ENCODE measurements at places on chromosomes 5 and 9.

- DNase-seq = no peak
Measured at GRCh38 chr5:112573441-112573840, 154.4 kb upstream of the EPB41L4A start.

GRCh38 chr9:69697475-69697874 is 25.3 kb upstream of the APBA1 start:
- DNase-seq = no peak

DNA sequence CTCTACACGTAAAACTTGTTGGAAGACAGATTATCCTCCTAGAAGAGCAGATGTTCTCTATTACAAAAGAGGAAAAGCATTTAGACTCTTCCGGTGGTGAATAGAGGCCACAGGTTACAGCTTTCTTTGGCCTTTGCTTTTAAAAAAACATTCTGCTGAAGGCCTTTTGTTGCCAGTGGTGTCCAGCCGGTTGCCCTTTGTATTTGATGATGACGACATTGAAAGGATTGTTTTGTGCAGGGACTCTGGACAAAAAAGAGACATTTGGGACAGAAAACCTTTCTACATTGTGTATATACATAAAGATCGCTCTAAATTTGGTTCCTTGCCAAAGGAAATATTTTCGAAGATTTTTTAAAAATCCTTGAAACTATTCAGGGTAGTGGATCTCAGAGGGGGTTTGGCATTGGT is 180.3 kb downstream of the C9orf152 start:
- DNase-seq = no peak

DNA sequence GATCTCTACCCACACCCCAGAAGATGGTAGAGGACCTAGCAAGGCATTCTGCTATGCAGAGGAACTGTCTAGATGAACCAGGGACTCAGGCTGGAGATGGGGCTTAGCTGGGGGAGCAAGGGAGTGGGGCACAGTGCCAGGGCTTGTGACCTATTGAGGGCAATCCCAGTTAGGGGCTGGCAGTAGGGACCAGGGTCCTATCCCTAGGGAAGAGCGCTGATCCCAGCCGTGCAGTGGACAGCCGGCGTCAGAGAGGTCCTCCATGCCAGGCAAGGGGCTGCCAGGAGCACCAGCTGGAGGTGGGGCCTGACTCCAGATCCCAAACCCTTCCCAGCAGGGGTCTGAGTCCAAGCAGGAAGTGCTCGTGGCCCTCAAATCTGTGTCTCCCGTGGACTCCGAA is 52.7 kb upstream of the NEURL1B start:
- no peak for DNase-seq

DNA sequence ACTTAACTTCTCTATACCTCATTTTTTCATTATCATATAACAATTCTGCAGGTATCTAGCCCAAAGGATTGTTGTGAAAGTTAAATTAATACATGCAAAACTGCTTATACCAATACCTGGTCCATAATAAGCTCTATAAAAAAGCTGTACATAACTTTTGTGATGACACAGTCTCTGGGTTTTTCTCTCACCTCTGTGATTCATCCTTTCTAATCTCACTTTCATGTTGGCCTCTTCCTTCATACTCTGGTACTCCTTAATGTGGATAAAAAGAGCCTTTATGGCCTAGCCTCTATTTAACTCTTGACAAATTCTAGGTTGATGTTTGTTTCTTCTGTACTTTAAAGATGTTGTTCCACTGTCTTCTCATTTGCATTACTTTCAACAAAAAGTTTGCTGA is 162.9 kb upstream of the ACOT12 start:
- DNase-seq = no peak

DNA sequence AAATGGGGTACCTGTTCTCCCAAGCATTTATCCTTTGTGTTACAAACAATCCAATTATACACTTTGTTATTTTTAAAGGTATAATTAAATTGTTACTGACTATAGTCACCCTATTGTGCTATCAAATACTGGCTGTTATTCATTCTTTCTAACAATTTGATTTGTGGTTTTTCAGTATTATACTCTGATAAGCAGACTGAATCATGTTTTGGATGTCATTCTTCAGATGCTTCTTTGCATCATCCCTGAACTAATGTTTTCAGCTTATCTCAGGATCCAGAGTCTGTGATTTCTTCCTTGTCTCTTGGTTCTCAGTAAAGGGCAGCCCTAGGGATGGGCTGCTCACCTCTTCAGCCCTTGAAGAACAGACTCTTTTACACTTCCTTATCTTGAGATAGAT is 177.8 kb upstream of the SGCD start:
- no peak for DNase-seq

GRCh38 chr5:115414406-115415142 is 118.1 kb upstream of the CCDC112 start:
- no peak for DNase-seq

DNA sequence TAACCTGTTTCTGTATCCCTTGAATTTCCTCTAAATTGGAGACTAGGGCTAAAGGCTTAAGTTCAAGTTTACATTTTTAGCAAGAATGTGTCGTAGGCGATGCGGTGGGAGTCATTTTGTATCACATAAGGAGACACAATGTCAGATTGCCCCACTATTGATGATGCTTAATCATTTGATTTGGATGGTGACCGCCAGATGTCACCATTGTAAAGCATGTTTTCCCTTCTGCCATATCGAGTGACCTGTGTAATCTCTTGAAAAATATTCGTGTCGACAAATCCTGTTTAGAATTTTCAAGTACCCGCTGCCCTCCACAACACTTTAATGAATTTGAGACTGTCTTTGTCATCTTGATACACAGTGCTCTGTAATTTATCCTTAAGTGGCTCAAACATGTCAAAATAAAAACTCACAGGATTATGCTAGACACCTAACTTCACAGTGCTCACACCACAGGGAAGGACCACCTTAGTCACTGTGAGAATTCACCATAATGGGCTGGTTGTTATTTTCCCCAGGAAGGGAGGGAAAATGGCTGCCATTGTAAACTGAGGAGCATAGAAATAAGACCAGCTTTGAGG is 34.5 kb upstream of the SLC46A2 start:
- DNase-seq = no peak

DNA sequence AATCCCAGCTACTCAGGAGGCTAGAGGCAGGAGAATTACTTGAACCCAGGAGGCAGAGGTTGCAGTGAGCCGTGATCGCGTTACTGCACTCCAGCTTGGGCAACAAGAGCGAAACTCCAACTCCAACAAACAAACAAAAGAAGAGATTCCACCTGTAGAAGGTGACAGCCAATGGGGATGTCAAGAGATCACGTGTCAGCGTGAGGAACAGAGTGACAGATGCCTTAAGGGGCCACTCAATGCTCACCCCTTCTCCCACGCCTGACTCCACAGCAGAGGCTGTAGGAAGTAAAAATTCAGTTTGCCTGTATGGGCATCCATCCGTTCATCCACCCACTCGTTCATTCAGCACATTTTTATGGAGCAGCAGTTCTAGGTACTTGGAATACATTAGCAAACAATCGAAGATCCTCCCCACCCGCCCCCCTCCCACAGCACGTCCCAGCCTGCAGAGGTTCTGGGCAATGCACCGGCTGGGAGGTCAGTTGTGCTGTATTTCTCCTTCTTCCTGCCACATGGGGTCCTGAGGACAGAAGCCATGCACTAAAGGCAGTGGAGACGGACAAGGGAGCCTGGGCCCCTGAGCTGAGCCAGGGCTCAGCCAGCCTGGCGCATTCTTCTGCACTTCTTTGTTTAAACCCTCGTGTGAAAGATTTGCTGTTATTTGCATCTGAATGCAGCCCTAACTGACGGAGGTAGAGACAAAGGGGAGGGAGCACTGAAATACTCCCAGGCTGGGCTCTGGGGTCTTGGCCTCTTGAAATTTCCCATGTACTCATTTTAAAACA is 11.3 kb upstream of the RNF130 start:
- DNase-seq = no peak

GRCh38 chr9:126788634-126789349 is 16.0 kb upstream of the ZBTB43 start:
- no peak for DNase-seq

DNA sequence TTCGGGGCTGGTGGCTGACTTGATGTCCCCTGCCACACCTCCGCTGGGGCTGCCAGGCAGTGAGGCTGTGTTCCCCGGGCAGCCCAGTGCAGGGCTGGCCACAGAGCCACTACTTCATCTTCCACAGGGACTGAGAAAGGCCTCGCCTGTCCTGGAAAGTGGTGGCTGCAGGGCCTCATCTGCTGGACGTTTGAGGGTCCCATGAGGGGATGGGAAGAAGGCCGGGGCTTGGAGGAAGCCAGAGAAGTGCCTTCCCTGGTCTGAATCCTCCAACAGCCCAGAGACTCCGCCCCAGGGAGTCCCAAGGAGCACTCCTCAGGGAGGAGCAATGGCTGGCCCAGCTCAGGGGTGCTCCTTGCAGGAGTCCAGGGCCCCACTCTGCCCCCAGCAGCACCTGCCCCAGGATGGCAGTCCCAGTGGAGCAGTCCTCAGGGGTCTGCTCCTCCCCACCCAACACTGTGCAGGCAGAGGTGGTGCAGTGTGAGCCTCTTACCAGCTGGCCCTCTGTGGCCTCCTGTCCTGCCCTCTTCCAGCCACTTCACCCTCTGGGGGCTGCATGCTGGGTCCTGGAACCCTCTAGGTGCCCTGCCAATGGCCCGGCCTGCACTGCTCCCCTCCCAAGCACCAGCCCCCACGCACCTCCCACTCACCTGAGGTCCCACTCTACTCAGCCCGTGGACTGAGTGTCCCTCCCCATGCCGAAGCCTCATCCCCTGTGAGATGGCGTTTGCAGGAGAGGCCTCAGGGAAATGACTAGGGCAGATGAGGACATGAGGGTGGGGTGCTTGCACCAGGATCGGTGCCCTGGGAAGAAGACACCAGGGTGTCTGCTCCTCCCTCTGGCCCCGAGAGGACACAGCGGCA is 47.3 kb upstream of the COL5A1 start:
- DNase-seq = no peak

GRCh38 chr9:31500422-31500821 is 884.0 kb upstream of the ACO1 start:
- DNase-seq = no peak

- no peak for DNase-seq
Measured at GRCh38 chr5:120942596-120943350, 478.7 kb downstream of the PRR16 start.

DNA sequence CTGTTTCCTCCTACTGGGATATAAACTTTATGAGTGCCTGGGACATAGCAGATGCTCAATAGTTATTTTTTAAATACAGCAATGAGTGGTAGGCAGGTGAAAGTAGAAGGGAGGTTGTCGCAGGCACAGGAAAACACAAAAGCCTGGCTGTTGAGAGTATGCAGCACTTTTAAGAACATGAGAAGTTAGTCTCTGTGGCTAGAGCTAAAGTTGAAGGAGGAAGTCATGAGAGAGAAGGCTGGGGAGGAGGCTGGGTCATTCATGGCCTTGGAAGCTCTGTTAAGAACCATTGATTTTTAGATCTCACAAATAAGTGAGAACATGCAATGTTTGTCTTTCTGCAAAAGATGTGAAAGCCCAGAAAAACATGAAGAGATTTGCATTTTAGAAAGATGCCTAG is 126.7 kb downstream of the PRKACG start:
- no peak for DNase-seq

DNA sequence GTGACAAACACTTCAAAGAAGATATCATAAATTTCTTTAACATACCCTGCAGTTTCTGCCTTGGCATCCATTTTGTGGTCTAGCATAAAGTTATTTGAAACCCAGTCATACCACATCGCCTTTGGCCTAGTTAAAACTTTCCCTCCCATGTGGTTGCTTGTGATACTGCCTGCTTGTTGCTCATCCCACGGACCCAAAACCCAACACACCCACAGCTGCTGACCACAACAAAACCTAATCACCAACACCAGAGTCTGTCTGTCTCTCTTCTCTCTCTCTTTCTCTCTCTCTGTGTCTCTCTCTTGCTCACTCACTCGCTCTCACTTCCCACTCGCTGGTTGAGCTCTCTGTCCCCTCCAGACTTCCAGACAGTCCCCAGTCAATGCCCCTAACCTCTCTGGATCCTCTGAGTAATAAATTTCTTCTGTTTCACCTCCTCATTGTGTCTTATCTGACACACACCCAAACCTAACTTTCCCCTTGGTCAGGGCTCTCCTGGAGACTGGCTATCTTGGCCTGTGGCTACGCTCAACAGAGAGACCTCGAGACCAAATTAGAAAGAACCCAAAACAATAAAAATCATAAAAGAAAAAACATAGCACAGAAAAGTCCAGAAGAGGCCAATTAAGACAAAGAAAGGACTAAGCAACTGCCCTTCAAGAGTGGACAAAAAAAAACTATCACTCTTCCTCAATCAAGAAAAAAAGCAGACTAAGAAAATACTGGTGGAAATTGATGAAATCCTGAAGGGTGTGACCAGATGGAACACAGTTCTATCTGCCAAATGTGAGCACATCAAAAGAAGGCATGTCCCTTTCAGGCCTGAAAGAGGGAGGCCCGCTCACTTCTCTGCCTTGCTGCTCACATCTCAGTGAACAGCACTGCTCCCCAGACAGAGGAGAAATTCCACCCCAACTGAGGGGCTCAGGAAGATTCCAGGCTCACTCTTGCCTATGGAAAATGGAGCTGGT is 41.5 kb downstream of the TTLL11 start:
- DNase-seq = peak; percentile 42

DNA sequence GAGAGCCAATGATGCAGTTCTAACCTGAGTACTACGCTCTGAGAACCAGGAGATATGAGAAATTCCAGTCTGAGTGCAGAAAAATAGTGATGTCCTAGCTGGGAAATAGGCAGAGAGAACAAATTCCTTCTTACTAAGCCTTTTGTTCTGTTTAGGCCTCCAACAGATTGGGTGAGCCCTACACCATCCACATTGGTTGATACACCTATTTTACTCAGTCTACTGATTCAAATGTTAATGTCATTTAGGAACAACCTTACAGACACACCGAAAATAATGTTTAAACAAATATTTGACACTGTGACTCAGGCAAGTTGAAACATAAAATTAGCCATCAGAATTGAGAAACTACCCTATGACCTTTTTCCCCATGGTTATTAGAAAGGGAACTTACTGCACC is 333.9 kb upstream of the IZUMO3 start:
- no peak for DNase-seq

- no peak for DNase-seq
Measured at GRCh38 chr5:133782736-133783135, 170.4 kb upstream of the FSTL4 start.

DNA sequence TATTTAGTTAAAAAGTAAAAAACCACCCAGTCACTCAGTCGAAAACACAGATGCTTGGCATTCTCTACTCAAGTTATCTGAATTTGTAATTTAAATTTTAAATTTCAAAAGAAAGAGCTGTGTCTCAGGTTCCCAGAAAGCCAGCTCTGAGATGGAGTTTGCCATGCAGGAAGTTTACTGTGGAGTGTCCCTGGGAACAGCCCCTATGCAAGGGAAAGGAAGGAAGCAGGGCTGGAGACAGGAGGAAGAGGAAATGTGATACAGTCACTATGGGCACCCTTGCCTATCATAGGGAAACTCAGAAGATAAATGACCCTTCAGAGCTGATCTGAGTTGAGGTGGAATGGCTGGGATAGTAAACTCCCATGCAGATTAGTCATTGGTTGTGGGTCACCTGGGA is 408.8 kb upstream of the ACTBL2 start:
- no peak for DNase-seq
